Cortex of kidney (tissue), 1 donor: ENCODE measurements at places on chromosomes 4 and X.
A peak's percentile ranks its signal among the peaks of the same experiment; 100 is the strongest.

DNA sequence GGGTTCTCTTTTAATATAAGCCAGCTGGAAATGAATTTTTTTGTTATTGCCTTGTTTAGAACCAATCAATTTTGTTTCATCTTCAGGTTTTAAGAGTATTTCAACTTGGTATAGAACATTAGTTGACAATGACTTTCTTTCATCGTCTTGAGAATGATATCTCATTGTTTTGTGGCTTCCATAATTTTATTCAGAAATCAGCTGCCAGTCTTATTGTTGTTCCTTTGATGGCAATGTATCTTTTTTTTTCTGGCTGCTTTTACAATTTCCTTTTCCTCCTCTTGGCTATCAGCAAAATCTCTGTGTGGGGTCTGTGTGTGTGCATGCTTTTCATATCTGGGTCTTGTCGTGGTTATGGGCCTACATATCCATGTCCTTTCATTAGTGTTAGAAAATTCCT is 1536.4 kb upstream of the TENM3 start:
- no peak for DNase-seq

GRCh38 chr4:23934223-23934622 is 44.4 kb upstream of the PPARGC1A start:
- DNase-seq = no peak

- no peak for DNase-seq
Measured at GRCh38 chrX:101658661-101659491, 774 bp downstream of the ARMCX2 start.

DNA sequence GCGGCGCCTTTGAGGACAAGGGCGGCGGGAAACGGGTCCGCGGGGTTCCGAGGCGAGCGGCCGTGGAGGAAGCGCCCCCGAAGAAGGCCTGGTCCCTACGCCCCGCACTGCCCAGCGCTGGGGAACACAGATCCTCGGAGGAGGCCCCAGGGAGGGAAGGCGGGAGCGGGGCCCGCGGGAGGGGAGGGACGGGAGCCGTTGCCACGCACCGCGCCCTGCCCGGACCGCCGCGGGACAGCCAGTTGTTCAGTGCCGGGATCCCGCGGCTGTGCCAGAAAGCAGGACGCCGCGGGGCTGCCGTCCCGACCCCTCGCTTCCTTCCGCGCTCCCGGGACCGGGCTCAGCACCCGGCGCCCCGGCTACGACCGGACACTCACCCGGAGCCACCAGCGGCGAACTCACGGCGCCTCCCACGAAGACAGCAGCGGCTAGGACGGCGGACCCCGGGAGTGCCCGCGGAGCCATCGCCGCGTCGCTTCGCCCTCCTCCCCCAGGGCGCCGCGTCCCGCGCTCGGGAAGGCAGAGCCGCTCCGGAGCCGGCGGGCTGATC is 278 bp downstream of the RELL1 start:
- no peak for DNase-seq

GRCh38 chr4:88144048-88144447 is 14.4 kb downstream of the ABCG2 start:
- no peak for DNase-seq

DNA sequence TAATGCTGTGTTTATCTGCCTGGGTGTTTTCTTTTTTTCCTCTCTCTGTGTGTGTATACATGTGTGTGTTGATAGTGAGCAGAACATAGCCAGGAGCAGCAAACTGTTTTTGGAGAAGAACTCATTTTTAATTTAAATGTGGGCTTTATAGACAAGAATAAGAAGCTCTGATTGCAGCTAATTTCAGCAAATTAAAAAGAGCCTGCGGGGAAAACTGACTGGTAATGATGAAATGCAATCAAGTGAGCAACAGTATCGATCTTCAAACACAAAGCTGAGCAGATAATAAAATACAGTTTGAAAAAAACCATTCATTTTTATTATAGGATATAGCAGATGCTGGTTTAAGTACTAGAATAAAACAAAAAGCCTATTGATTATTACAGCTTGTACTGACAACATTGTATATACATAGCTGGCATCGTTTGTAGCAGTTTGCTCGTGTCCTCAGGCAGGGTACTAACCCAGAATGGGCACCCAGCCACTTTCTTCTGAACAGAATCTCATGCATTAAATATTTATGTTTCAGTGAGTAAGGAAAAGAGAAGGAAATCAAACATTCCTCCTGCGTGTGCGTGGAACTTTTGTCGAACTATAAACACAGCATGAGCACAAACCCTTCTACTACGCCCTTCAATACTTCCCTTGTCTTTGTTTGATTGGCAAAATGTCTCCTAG is 73.5 kb upstream of the ZFP42 start:
- no peak for DNase-seq

DNA sequence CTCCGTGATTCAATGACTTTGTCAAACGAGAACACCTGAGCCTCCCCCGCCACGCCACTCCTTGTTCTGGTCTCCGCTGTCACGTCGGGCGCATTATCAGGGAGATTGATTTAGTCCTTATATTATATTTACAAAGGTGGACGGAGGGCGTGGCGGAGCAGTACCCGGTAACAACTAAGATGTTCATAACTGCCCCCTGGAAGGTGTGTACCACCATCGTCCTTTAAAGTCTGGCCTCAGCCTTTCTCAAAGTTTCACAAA is 284.2 kb downstream of the PACRGL start:
- no peak for DNase-seq

- no peak for DNase-seq
Measured at GRCh38 chrX:92231391-92231790, 452.2 kb downstream of the PCDH11X start.

DNA sequence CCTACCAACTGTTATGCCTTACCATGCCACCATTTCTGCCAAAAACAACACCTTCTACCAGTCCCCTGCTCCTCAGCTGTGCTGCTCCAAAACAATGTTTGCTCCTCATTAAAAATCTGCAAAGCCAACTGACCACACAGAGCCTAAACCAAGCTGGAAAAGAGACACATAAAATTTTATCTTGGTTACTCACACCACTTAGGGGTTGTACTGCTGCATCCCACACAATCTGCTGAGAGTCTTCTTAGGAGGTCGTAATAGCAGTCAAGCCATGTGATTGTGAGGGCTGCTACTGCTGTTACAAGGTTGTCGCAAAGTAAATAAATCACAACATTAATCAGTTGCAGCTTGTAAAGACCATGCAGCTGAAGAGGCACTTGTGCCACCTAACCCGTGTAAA is 607.4 kb upstream of the FAM241A start:
- DNase-seq = no peak

DNA sequence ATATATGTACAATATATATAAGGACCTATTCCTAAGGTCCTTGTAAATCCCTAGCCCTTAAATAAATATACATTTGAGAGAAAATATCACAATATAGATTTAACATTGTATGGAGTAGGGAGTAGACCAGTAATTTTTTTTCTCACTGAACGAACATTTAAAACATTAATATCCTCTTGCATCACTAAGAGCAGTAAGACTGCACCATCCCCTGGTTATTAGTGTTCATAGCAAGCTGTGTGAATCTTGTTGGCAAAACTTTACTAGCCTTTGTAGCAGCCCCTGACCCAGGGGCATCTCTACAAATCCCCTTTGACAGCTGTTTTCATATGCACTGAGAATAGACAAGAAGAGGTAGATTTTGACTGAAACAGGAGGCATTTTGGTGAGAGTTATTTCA is 146.5 kb downstream of the IL1RAPL2 start:
- no peak for DNase-seq

GRCh38 chr4:81457345-81457744 is 14.4 kb downstream of the RASGEF1B start:
- no peak for DNase-seq

- DNase-seq = no peak
Measured at GRCh38 chr4:47913861-47914219, 543 bp downstream of the NFXL1 start.

- no peak for DNase-seq
Measured at GRCh38 chr4:2963966-2964471, 648 bp downstream of the GRK4 start.

DNA sequence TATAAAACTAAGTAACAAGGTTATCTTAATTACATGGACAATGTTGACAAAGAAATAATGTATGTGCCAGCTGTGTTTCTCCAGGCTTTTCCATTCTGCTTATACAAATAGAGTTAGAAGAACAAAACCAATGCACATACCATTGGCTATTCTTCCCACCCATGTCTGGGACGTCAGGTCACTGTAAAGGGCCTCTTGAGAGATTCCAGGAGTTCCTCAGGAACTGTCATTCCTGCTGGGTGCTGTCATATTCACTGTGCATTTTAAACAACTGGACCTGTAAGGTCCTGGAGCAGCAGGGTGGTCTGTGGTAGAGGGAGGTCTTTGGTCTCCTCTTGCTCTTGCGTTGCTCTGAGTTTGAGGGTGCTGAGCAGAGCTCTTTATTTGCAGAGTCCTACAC is 74.6 kb upstream of the AP1S2 start:
- no peak for DNase-seq

GRCh38 chr4:38177641-38178391 is 217.6 kb downstream of the PTTG2 start:
- DNase-seq = no peak

DNA sequence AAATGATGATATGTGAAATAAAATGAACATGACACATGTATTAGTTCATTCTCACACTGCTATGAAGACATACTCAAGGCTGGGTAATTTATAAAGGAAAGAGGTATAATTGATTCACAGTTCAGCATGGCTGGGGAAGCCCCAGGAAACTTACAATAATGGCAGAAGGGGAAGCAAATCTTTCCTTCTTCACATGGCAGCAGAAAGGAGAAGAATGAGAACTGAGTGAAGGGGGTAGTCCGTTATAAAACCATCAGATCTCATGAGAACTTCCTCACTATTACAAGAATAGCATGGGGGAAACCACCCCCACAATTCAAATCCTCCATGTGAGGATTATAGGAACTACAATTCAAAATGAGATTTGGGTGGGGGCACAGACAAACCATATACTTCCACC is 243.9 kb upstream of the GYPA start:
- no peak for DNase-seq

DNA sequence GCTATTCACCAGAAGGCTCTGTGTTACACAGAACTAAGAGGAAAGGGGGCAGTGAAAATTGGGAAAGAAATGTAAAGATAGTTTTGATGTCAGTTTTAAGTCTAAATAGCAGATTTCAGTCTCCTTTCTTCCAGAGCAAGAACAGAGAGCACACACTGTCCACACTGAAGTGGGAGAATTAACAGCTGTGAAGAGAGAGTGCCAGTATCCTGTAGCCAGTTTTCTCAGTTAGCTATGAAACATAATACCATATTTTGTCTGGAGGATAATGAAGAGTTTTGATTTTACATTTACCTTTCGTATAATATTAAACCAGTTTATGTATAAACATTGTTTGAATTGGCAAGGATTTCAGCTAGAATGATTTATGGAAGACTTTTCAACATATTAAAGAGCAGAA is 35.1 kb downstream of the FBXO8 start:
- DNase-seq = no peak

DNA sequence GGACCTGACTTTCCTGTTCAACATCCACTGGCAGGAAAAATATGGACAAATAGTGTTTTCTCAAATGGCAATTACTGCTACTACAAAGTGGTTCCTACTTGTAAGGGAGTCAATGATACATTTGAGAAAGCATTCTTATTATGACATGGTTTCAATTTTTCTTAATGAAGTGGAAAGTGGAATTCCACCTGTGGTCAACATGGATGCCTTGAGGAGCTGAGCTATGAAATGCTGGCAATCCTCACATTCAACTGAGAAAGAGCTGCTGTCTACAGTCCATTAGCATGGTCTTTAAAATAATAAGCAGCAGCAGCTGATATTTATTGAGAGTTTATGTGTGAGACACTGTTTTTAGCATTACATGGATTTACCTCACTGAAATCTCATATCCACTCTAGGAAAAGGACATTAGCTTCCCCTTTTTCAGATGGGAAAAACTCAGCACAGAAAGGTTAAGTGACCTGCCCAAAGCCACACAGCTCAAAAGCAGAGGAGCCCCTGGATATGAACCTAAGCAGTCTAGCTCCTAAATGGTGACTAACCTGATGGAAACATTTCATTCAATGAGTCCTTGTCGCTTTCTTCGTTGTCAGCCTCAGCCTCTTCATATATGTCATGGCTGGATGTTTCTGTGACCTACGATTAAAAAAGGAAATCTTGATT is 29.2 kb downstream of the MAP7D3 start:
- no peak for DNase-seq

- DNase-seq = no peak
Measured at GRCh38 chr4:161546902-161547301, 616.9 kb downstream of the FSTL5 start.

DNA sequence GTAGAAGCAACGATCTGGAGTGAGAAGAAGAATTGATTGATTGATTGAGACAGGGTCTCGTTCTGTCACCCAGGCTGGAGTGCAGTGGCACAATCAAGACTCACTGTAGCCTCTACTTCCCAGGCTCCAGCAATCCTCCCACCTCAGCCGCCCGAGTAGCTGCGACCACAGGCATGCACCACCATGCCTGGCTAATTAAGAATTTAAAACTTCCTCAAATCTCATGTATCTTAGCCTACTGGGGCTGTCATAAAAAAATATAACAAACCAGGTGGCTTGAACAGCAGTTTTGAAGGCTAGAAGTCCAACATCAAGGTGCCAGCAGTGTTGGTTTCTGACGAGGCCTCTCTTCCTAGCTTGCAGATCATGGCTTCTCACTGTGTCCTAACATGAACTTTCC is 18.3 kb upstream of the TBC1D9 start:
- no peak for DNase-seq

GRCh38 chr4:8105306-8106100 is 53.1 kb downstream of the ABLIM2 start:
- DNase-seq = no peak

DNA sequence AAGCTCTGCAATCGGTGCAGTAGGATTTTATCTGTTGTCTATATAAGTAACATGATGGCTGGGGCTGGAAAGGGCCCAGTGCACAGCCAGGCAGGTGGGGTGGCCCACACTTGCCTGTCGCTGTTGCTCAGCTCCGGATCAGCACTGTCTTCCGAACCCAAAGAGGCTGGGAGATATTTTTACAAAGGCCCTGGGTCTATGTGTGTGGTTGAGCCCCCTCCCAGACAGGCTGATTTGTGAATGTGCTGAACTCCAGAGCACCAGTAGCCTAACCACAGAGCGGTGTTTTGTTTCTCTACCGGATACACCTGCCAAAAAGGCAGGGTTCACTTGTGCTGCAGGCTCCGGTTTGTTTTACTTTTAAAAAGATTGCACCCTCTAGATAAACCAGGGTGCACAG is 33.5 kb upstream of the CHRNA9 start:
- no peak for DNase-seq

DNA sequence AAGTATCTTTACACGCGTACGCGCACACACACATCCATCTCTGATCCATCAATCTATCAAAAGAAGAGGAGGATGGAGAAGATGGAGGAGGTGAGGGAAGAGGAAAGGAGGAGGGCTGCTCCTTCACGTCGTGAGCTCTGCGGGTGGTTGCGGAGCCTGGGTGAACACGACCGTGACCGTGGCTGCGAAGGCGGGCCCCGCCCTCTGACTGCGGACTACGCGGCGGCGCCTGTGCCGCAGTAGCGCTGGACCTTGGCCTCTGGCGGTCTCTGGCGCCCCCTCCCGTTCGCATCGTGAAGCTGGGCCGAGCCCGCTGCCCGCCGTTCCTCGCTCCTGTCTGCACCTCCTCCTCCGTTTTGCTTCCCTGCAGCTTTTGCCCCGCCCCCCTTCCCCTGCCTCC is 37.7 kb upstream of the ARAF start:
- DNase-seq = peak; percentile 11
